ENCODE measurements at places on chromosomes 5 and 9.

- DNase-seq: no peak
These were observed 83.6 kb downstream of the MVB12B start for GRCh38 chr9:126410229-126410628.

DNA sequence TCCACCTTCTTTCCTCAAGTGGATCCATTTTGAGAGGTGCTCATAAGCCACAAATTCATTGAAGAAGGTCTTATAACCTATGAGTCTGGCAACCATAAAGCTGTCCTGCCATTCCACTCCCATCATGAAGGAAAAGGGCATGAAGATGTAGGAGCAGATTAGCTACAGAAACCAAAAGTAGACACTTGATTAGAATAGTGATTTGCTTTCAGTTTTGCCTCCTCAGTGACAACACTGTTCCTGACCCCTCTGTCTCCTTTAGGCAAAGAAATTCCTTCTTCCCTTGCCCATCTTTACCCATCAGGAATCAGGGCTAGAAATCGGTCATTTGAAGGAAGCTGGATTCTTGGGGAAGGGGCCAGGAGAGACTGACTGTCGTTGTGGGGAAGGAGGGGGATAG, 55.2 kb downstream of the SLC28A3 start:
- no peak for DNase-seq

DNA sequence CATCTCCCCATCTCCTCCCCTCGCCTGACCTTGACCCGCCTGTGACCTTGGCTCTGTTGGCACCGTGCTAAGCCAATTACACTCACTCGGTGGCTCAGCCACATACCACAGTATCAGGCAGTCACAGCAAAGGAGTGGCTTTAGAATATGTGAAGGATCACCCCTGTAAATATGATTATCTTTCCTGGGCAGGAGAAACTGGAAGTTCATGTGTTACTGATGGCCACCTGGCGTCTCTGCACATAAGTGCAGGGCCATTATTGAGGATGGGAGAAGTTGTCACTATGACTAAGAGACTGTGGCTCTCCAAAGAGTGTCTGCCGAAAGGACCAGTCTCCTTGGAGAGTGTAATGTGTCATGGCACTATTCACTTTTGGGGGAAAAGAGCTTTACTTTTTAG, 116.9 kb upstream of the S1PR3 start:
- DNase-seq: no peak

- no peak for DNase-seq
These were observed 193.3 kb downstream of the NTRK2 start for GRCh38 chr9:84862810-84863287.

GRCh38 chr9:136105398-136106135, 10.5 kb upstream of the NACC2 start:
- DNase-seq: no peak

DNA sequence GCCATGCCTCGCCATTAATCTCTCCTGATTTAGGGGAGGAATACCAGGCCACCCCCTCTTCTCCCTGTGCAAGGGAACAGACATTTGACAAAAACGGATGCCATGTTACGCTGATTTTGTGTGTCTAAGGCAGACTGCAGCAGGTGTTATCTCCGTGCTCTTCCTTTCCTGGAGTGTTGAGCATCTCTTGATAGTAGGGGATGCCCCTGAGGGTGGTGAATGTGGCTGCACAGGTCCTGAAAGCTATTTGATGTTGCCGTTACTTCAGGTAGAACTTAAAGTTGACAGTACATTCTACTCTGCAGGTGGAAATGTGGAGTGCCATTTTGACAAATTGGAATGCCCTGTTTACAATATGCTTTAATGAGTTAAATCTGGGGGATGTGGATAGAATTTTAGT, 21.5 kb downstream of the TENT4A start:
- DNase-seq: no peak

- DNase-seq: no peak
These were observed 502.4 kb downstream of the TMEM232 start for GRCh38 chr5:110224050-110224449.

- no peak for DNase-seq
These were observed 41.4 kb downstream of the PAM start for GRCh38 chr5:102796498-102796897.

DNA sequence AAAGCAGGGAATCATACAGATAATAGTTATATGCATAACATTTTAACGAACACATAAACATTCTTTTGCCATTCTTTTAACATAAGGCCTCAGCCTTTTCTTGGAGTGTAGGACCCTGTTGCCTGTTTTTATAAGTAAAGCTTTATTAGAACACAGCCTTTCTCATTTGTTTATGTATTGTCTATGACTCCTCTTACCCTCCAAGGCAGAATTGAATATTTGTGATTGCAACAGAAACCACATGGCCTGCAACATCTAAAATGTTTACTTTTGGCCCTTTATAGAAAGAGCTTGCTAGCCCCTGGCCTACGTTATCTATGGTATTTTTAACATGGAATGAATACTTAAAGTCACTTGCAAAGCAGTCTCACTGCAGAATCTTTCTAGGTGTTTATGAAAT, 2.6 kb downstream of the SLC31A1 start:
- no peak for DNase-seq

DNA sequence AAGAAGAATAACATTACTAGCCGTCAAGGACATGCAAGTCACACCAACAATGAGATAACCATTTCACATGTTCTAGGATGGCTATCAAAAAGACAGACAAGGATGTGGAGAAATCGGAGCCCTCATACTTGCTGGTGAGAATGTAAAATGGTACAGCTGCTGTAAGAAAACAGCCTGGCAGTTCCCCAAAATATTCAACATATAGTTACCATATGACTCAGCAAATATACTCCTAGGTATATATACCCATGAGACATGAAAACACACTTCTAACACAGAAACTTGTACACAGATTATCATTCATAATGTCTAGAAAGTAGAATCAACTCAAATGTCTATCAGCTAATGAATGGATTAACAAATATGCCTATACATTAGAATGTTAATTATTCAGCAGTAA, 105.4 kb upstream of the PCAT7 start:
- DNase-seq: no peak

DNA sequence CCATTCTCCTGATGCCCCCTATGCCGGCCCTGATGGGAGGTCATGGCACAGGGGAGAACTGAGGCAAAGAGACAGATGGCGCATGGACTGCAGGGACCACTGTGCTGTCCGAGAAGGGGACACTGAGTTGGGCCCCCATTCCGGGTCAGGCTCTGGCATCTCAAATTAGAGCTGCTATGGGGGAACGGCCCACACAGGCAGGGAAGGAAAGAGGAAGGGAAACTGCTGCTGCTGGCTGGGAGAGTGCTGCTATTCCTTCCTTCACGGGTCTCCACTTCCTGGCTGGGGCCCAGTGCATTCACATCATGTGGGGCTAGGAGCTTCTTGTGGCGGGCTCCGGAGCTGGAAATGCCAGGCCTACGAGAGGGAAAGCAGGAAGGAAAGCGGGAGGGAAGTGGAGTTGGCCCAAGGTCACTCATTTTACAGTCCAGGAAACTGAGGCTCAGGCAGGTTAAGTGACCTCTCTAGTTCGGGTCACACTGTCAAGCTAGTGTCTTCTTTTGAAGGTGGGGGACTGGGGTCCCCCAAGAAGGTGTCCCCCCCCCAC, 1.3 kb upstream of the CARD19 start:
- DNase-seq: peak; percentile 49

- DNase-seq: peak; percentile 20
These were observed 17.9 kb upstream of the DAPK1 start for GRCh38 chr9:87479801-87480201.

DNA sequence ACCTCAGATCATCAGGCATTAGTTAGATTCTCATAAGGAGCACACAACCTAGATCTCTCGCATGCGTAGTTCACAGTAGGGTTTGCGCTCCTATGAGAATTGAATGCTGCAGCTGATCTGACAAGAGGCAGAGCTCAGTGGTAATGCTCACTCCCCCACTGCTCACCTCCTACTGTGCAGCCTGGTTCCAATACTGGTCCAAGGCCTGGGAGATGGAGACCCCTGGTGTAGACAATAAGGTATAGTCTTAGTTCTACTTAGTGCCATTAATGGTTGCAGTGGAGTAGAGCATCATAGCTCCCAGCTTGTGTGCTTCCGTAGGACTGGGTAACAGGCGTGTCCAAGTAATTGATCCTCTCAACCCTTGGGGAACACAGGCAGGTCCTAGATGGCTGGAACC, 70.4 kb upstream of the ANKRD55 start:
- no peak for DNase-seq

DNA sequence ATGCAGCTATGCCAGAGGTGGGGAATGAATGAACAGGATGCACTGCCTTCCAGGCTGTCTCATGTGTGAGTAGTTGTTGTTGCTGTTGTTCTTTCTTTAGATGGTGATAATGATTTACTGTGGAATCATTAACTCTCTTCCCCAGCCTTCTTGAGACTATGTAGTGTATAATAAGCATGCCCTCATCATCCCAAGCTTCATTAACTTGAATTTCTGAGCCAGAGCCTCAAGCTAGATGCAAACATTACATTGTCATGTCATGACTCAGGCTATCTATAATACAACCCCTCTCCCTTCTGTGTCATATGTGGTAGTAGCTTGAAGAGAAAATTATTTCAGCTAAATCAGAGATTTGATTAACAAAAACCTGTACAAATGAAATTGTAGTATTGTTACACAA, 10.0 kb upstream of the ADAMTSL1 start:
- no peak for DNase-seq

GRCh38 chr9:114202396-114202795, 47.1 kb downstream of the COL27A1 start:
- no peak for DNase-seq

- DNase-seq: no peak
These were observed 808.5 kb downstream of the TLE4 start for GRCh38 chr9:80380301-80380700.

DNA sequence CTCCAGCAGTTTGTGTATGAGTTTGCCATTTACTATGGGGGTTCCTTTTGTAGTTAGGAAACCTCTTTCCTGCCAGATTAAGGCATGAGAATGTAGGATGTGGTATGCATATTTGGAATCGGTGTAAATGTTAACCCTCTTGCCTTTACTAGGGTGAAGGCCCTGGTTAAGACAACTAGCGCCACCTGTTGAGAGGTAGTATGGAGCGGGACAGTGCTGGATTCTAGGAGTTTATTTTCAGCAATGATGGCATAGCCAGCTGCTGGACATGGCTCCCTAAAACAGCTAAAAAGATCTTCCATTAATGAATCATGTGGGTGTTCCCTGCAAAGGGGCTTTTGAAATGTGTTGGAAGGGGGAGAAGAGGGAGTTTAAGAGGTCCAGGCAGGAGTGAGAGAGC, 30.7 kb upstream of the GPX3 start:
- DNase-seq: no peak

DNA sequence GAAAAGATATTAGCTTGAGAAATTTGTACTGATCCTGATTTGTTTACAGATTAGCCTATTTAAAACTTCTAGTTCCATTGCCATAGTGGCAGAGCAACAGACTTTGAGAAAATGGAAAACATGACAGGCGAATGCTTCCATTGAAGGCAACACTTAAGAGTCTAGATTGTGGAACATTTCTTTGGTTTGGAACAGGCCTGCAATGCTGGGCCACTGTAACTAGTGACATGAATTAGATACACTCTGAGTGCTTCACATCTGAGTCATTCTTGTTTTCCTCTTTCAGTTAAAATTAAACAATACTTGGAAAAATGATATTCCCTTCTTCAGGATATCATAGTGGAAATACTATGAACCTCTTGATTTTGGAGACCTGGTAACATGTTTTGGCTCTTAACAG, 453.6 kb upstream of the TUSC1 start:
- no peak for DNase-seq

DNA sequence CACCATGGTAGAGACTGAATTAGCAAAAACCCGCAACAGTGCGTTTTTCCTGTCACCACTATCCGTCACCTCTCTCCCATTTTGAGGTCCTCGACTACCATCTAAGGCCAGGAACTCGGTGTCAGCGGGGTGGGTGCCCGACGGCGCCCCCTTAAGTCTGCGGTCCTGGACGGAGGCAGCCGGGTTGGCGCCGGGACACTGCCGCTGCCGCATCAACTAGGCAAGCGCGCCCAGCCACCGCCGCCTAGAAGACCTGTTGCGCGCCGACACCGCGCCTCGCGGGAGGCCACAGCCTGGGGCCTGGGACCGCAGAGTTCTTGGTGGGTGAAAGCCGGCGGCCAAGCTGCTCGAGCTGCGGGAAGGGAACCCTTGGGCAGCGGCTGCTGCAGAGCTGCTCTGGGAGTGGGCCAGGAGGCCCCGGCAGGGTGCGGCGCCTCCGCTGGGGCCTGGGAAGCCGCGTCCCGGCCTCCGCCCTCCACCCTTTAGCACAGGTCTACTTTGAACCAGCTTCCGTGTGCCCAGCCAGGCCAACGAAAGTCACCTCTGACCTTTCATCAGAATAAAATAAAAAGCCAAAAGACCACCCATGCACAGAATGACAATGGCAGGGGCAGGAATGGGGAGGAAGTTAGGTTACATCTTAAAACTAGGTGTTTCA, 3.5 kb downstream of the FOXB2 start:
- no peak for DNase-seq

DNA sequence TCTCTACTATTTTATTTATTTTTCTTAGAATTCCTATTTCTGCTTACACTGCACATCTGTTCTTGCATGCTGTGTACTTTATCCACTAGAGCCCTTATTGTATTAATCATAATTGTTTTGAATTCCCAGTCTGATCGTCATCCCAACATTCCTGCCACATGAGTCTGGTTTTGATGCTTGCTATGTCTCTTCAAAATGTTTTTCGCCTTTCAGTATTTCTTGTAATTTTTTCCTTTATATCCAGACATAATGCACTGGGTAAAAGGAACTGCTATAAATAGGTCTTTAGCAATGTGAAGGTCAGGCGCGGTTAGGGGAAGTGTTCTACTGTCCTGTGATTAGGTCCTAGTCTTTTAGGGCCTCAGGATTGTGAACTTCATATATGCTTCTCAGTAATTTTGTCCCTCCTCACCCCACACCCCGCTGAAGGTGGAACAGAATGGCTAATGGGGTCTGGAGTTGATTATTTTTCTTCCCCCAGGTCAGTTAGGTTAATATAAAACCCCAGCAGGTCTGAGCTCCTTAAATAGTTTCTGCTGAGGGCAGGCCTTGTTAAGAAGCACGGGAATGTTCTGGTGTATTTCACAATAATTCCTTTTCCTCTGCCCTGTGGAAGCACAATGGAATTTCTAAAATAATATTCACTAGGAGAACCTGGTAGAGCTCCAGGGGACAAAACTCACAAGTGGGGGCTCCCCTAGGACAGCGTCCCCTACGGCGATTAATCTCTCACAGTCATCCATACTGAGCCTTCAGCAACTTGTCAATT, 146.6 kb upstream of the TUT7 start:
- DNase-seq: no peak

DNA sequence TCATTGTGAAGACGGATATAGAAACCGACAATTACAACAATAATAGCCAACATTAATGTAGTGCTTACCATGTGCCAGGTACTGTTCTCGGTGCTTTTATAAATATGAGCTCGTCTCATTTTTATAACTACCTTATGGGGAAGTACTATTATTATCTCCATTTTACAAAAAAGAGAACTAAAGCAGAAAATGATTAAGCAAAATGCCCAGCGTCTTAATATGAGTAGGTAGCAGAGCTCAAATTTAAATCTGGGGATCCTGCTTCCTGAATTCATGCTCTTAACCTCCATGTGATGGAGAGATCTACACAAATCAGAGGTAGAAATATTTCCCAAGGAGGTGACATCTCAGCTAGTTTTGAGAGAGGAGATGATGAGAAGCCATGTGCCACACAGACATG, 256.9 kb downstream of the TRIM32 start:
- no peak for DNase-seq
